Sigmoid colon (tissue), 7 donors: ENCODE measurements at places on chromosomes 3 and 15. TPM values are rescaled to one million over a fixed set of nuclear protein-coding genes. Genes with fewer than 3 reads are reported as not detected.

Gene FBLN2
- total RNA-seq, result 134 TPM

DNA sequence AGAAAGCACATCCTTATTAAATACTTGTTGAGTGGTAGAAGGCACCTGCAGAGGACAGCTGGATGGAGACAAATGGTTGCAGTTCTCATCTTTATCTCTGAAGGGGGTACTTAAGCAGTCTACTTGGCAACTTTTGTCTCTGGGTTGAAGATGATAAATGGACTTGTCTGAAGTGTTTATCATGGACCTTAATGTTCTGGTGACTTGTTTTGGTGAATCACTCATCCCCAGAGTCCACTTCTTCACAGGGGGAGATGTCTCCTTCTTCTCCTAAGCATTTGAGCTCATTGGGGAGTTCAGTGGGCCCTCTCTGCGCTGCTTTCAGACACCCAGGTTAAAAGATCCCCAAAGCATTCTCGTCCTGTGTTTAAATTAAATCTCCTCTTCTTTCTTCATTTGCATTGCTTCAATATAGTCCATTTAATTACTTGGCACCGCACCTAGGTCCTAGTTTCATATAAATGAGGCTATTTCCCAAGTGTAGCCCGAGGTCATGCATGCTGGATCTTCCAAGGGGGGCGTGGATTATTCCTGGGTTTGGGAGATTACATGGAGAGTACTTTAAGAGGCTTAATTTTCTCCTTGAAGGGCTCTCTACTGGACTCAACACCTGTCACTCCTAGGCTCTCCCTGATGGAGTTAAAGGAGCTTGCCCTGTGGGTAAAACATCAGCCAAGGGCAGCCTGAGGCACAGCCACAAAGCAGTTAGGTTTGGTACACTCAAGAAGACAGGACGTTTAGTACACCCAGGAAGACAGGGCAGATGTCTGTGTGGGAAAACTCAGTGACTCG lies 239.3 kb upstream of the C2CD4B start:
- no peaks in the 10 kb centered on the region for H3K27me3 ChIP-seq
- no peak overlapping the region for H3K27ac ChIP-seq
- no peaks in the 10 kb centered on the region for H3K36me3 ChIP-seq

DNA sequence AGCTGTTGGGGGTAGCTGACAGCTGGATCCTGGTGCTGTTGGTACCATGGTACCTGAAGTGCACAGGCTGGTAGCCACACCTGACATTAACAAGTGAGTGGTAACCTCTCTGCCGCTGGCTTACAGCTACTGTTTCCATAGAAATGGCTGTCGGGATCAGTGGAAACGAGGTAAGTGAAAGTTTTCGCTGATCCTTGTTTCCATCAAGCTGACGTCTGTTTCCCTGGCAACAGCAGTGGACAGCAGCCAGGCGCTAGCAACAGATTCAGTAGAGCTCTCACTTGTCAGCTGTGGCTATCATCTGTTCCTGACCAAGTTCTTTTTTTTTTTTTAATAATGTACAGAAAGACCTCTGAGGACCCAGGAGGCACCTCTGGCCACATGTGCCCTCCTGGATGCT lies 166.2 kb downstream of the CHDH start:
- no peaks in the 10 kb centered on the region for H3K27me3 ChIP-seq
- no peaks in the 10 kb centered on the region for H3K36me3 ChIP-seq
- H3K4me1 ChIP-seq, result no peaks in the 10 kb centered on the region
- peak; percentile 79 for DNase-seq
- H3K4me3 ChIP-seq, result no peak overlapping the region
- H3K27ac ChIP-seq, result no peak overlapping the region

GRCh38 chr3:123083383-123084124 lies 16.7 kb downstream of the PDIA5 start:
- H3K4me1 ChIP-seq, result peaks cover 79% of the 10 kb centered on the region
- DNase-seq, result no peak
- peak overlapping the region; percentile 58 for H3K27ac ChIP-seq
- no peaks in the 10 kb centered on the region for H3K27me3 ChIP-seq
- no peak overlapping the region for H3K4me3 ChIP-seq

Gene LMCD1
- 49.3 TPM for total RNA-seq

GRCh38 chr15:31964586-31965307 lies 65.6 kb upstream of the CHRNA7 start:
- no peaks in the 10 kb centered on the region for H3K27me3 ChIP-seq
- no peaks in the 10 kb centered on the region for H3K36me3 ChIP-seq
- no peak overlapping the region for H3K4me3 ChIP-seq

DNA sequence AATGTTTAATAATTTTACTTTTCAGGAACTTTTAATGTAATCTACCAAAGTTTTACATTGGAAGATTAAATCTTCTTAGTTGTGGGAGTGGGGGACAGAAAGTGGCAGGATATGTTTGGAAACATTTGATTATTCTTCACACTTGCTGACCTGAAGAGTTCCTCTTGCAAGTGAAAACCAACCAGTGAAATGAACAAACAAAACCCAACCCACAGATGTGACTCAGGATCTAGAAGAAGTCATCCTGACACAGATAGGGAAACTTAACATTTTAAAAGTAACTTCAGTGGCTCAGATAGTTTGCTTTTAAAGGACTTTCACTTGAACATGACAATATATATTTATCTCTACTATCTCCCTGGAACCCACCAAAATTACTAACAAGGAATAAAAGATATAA lies 55.4 kb downstream of the ASTE1 start:
- H3K27me3 ChIP-seq, result no peaks in the 10 kb centered on the region
- H3K4me3 ChIP-seq, result no peak overlapping the region
- H3K27ac ChIP-seq, result no peak overlapping the region
- no peaks in the 10 kb centered on the region for H3K36me3 ChIP-seq

Gene PLA2G4E
- not detected for total RNA-seq

GRCh38 chr3:110459021-110459420 lies 612.6 kb upstream of the NECTIN3 start:
- no peak overlapping the region for H3K4me3 ChIP-seq
- no peak overlapping the region for H3K27ac ChIP-seq
- H3K27me3 ChIP-seq, result no peaks in the 10 kb centered on the region
- H3K36me3 ChIP-seq, result no peaks in the 10 kb centered on the region
- no peak for DNase-seq

GRCh38 chr3:66335671-66336070 lies 114.9 kb downstream of the SLC25A26 start:
- H3K4me1 ChIP-seq, result peaks cover 3% of the 10 kb centered on the region
- no peaks in the 10 kb centered on the region for H3K36me3 ChIP-seq
- H3K27ac ChIP-seq, result no peak overlapping the region
- no peaks in the 10 kb centered on the region for H3K27me3 ChIP-seq
- no peak for DNase-seq

DNA sequence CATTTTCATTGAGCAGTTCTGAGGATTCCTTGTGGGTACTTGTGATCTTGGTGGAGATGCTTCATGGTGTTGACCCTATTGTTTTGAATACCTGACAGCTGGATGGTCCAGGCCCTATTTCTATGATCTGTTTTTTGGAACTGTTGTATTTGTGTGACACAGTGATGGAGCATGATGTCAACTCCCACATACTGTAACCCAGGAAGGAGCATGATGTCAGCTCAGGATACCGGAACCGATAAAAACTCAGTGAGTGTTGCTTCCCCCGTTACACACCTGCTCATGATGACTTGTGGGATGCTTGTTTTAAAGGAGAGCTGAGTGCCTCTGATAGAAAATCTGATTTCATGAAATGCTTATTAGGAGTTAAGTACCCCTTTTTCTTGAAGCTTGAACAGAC lies 45.1 kb downstream of the ZBTB38 start:
- peak overlapping the region; percentile 97 for H3K27ac ChIP-seq
- H3K4me1 ChIP-seq, result no peaks in the 10 kb centered on the region
- H3K4me3 ChIP-seq, result peak overlapping the region; percentile 42
- DNase-seq, result no peak
- H3K36me3 ChIP-seq, result no peaks in the 10 kb centered on the region
